ENCODE measurements at places on chromosomes 1 and 21.

DNA sequence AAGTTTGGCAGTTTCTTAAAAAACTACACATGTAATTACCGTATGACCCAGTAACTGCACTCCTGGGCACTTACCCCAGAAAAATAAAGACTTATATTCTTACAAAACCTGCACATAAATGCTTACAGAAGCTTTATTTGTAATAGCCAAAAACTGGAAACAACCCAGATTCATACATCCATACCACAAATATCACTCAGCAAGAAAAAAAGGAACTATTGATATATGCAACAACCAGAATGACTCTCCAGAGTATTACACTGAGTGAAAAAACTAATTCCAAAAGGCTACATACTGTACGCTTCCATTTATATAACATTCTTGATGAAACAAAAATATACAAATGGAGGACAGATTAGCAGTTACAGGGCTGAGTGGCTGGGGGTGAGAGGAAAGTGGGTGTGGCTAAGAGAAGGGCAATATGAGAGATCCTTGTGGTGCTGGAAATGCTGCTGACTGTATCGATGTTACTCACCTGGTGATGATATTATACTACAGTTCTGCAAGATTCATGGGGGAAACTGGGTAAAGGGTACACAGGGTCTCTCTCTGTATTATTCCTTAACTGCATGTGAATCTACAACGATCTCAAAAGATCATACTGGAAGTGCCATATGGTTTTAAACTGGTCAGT is 96.0 kb upstream of the GNG4 start:
- no peak for DNase-seq

DNA sequence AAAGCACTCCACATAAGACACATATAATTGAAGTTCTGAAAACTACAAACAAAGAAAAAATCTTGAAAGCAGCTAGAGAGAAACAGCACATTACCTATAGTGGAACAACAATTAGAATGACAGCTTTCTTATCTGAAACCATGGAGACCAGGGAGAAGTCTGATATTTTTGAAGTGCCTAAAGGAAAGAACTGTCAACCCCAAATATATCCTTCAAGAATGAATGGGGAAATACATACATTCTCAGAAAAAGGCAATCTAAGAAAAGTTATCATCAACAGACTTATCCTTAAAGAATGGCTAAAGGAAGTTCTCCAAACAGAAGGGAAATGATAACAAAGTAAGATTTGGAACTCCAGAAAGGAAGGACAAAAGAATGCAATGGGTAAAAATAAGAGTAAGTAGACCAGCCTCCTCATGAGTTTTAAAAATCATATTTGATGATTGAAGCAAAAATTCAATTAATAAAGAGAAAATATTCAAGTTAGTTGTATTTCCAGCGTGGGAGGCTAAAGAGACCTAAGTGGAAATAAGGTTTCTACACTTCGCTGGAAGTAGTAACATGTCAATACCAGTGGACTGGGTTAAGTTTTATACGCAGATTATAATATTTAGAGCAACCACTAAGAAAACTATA is 170.8 kb upstream of the SAMSN1 start:
- DNase-seq = no peak

DNA sequence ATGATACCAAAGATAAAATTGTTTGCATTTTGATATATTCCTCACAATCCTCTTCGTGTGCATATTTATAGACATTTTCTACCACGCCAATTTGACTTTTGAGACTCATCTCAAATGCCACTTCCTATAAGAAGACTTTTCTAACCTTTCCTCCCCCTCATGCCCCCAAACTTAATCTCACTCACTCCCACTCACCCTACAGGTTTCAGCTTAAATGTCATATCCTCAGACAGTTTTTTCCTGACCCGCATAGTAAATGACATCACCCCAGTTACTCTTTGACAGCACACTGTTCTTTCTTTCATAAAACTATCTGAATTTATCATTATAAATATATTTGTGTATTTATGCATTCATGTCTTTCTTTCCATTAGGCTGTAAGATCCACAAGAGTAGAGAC is 29.6 kb upstream of the RGS8 start:
- no peak for DNase-seq

DNA sequence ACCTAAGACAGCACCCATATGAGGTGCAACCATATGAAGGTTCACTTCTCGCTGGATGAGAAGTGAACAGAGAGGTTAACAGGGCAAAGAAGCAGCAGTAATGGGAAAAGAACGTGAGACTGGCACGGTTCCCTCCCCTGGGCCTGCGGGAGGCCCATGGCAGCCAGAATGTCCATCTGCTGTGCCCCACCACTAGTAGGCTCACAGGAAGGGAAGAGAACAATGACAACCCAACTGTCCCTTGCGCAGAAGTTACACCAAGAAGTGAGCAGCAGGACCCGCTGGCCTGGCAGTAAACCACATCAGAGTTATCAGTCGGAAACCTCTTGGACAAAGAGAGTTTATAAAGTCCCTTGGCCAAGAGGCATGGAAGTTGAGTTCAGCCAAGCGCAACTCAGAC is 11.3 kb downstream of the HIVEP3 start:
- DNase-seq = peak; percentile 93

DNA sequence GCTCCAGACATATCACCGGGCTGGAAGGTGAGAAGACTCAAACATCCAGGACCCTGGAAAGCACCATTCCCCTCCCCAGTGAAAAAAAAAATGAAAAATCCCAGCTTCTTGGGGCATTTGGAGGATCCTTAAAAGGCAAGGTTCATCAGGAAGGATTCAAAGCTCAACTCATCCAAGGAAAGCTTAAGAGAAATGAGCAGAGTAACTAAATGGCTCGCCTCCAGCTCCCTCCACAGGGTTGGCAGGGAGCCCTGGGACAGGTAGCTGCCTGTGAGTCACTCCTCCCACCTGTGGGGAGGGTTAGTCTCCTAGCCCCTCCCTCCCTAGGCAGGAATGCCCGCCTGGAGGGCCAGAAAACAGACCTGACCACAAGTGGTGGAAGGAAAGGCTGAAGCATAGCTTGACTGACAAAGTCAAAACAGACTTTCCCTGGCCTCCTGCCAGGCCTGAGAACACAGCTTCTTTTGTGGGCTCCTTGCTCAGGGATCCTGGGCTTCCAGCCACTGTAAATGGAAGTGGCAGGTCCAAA is 712 bp upstream of the LAMB3 start:
- DNase-seq = peak; percentile 71

DNA sequence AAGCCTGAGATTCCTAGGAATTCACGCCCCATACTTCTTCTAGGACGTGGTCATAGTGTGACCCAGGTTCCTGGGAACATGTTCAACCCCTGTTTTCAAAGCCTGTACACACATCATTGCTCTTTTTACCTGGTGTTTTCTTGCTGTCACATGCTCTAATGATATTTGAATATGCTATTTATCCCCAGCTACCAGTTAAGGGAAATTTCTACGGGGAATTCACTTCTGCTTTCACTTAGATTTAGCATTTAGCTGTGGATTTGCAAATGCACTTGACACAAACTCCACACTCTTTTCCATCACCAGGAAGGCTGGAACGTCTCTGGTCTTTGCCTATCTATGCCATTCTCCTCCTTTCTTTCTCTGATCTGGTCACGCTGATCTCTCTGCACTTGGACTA is 11.3 kb upstream of the SAMSN1 start:
- no peak for DNase-seq

GRCh38 chr1:115507901-115508300 is 133.9 kb upstream of the VANGL1 start:
- DNase-seq = no peak

DNA sequence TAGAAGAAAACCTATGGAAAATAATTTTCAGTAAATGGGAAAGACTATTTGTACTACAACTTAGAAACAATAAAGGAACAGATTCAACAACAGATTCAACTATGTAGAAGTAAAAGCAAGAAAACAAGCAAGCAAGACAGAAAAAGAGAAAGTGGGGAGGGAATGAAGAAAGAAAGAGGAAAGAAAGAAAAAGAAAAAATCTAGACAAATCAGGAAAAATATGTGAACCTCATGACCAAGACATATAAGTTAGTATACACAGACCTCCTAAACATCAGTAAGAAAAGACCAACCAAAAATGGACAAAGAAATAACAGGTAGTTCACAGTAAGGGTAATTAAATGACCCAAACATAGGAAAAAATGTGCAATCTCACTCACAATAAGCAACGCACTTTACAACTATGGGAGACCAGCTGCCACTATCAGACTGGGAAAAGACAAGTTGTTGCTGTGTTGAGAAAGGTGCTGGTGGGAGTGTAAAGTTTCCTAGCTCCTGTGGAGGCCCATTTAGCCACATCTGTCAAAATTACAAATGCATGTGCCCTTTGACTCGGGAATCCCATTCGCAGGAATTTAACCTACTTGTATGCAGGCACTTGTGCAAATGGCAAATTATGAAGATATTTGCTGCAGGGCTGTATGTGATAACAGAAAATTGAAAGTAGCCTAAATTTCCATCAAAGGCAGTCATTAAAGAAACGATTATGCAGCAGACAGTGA is 13.9 kb upstream of the MAP3K21 start:
- DNase-seq = no peak

- peak; percentile 20 for DNase-seq
These were observed 8.8 kb downstream of the HMGB4 start for GRCh38 chr1:33872683-33873082.

GRCh38 chr1:205616563-205617293 is 15.1 kb downstream of the ELK4 start:
- DNase-seq = no peak

GRCh38 chr1:203121186-203122015 is 6.1 kb upstream of the ADORA1 start:
- DNase-seq = no peak

DNA sequence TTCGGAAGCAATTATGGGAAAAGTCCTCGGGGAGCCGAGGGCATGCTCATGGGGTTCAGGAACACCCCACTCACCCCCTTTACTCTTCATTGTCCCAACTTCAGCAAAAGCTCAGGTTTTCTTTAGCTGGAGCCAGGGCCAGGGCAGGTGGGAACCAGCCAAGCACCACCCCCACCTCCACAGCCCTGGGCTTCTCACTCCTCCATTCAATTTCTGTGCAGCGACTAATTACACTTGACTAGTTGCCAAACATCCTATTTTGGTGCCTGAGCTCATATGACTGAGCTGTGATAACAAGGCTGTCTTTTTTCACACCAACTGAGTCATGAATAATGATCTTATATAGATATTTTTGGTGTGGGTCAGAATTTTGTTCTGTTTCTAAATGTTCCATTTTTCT is 257.2 kb upstream of the AJAP1 start:
- no peak for DNase-seq

GRCh38 chr1:113850127-113850796 is 21.2 kb downstream of the PTPN22 start:
- no peak for DNase-seq

DNA sequence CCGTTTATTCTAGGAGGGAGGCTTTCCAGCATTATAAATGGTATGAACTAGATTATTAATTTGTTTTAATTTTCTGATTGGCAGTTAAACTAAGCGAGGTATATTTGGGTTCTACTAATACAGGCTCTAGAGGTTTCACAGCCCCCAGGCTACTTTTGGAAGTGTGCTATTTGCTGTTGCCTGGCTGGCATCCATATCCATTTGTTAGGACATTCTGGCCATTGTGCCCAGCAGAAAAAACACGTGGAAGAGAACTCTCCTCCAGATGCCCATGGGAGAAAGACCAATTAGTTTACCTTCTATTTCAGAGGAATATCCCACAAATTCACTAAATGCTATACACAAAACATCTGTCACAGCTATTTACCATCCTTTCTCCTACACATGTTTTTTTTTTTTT is 29.3 kb downstream of the MACO1 start:
- no peak for DNase-seq

DNA sequence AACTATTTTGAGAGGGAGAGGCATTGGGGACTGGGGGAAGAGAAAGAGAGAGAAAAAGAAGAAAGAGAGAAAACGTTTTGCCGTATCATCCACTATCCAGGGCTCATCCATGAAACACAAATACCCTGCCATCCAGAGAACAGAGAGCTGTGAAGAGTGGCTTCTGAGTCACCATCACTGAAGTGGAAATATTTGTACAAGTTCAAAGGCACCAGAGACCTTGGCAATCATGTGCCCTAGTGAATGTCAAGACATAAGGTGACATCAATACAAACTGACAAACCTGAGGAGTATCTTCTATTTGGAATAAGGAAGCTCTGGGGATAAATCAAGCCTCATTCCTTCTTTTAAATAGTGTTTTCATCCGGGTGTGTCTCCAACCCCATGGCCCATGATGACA is 197.2 kb upstream of the PROX1 start:
- no peak for DNase-seq

DNA sequence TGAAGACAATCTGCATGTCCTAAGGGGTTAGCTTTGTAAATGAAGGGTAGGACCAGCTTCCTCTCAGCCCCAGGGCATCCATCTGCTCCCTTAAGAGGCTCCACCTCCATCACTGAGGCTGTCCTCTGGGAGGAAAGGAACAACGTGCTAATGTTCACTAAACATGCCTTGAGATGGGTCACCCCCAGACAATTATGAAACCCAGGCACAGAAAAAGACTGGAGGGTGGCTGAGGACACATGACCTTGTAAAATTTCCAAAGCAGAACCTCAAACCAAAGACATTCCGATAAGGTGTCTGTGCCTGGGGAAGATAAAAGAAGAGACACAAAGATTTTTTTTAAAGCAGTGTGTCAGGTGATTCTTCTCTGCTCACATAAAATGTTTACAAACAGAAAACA is 37.6 kb upstream of the ZNF124 start:
- no peak for DNase-seq

DNA sequence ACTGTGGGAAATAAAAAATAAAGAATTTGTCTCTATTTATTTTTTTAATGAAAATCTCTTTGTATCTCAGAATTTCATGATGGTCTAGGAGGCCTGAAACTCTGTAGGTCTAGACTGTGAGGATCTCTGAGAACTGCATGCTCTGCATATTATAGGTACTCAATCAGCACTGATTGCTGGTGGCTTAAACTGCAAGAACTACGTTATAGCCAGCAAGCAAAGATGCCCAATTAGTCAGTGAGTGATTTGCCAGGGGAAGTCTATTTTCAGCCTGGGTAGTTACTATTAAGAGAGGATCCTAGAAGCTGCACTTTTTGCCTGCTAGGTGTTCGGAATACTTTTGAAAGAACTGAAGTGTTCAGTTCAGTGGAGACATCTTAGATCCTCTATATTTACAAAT is 87.4 kb downstream of the GPR52 start:
- no peak for DNase-seq

DNA sequence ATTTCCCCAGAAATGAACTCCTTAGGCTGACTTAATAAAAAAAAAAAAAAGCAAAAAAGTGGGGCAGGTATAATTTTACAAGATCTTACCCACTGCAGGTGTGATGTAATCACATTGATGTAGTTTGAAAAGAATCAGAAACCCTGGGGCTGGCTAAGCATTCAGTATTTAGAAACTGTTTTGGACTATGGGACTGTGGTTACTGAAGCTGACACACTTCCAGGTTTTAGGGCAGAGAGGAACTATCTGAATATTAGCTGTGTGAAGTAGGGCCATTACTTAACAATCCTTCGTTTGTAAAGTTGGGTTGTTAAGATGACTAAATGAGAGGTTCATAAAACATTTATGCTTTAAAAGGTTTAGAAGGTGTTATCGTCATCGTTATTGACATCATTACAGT is 165.3 kb downstream of the FASLG start:
- DNase-seq = no peak

DNA sequence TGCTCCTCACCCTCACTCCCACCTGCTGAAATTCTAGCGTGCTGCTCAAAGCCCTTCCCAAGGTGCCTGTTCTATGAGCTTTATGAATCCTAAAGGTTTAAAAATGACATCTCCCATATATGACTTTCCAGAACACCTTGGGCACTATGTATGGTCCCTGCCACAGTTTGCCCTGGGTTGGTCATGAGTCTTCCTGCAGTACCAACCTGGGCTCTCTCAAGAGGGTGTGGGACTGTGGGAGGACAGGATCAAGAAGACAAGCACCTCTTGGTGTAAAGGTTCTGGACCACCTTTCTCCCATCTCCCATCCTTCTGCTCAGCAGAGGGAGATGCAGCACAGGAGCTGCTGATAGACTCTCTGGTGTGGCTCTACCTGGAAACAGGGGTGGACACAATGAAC is 134.1 kb downstream of the FCRL5 start:
- no peak for DNase-seq

Measured in NCI-H446 (cell line).